ENCODE measurements at places on chromosomes 12 and 14.

GRCh38 chr12:104555648-104556047, 98.9 kb downstream of the CHST11 start:
- DNase-seq = no peak

- no peak for DNase-seq
Measured at GRCh38 chr14:73988065-73988464, 31.0 kb downstream of the ENTPD5 start.

GRCh38 chr12:114668151-114668885, 15.7 kb downstream of the TBX3 start:
- peak; percentile 99 for DNase-seq

GRCh38 chr12:28108599-28108998, 81.7 kb upstream of the CCDC91 start:
- DNase-seq = no peak

DNA sequence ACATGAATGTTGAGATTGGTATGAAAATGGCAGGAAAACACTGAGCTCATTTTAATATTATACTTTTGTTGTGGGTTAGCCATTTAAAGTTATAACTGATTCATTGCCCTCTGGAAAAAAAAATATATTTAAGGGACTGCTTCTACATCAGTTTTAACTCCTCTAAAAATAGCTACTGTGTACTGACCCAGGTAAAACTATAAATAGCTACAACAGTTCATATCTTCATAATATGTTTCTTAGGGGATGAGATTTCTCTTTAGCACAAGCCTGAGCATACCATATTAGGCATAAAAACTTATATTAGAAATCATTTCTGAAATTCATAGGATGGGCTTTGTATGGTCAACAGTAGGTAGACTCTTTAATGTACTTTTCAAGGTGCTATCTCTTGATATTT, 81.0 kb downstream of the KTN1 start:
- no peak for DNase-seq

DNA sequence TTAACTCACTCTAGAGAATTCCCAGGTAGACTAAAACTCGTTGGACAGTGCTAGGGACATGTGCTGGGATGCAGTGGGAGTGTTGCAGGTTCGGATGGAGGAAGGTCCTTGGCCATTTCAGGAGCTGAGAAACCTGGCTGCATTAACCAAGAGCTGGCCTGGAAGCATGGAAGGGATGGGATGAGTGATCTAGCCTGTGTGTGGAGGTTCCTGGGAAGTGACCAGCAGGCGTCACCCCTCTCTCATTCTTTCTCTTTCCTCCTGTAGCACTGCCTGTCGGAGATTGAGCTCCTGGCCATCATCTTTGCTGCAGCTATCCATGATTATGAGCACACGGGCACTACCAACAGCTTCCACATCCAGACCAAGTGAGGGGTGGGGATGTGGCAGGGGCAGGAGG, 15.6 kb downstream of the PPP1R1A start:
- DNase-seq = no peak

GRCh38 chr12:122355706-122356105, 66.8 kb downstream of the CLIP1 start:
- DNase-seq = no peak

GRCh38 chr12:100404769-100405407, 48.0 kb downstream of the SLC17A8 start:
- DNase-seq = no peak

DNA sequence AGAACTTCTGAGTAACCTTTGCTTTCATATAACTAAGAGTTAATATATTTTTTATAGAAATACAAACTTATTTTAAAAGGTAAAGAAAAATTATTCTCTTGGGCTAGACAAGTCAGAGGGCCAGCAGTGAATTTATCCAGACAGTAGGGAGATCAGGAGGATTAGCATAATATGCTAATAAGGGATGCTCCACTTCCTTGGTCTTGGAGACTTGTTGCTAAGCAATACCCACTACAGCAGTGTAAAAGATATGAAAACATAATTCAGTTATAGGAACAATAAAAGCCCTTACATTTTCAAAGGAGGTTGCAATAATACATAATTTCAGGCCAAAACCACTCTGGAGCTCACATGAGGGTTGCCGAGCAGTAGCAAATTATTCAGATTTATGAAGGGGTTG, 615.6 kb downstream of the KCNH5 start:
- DNase-seq = no peak

DNA sequence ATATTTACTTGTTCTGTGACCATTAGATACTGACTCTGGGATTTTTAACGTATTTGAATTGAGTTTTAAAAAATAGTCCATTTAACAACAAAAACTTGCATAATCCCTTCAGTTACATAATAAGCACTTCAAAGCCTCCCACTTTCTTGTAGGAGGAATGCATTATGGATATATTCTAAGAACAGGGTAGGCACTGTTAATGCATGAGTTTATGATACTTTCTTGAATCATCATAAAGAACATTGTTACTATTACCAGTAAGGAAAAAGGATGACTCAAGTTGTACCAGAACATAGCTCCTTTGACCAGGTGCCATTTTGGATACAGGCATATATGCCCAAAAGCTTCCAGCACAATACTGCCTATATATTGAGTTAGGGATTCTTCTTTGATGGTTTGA, 671.4 kb downstream of the GALC start:
- no peak for DNase-seq

- no peak for DNase-seq
Measured at GRCh38 chr12:48776956-48777355, 11.9 kb downstream of the ADCY6 start.

DNA sequence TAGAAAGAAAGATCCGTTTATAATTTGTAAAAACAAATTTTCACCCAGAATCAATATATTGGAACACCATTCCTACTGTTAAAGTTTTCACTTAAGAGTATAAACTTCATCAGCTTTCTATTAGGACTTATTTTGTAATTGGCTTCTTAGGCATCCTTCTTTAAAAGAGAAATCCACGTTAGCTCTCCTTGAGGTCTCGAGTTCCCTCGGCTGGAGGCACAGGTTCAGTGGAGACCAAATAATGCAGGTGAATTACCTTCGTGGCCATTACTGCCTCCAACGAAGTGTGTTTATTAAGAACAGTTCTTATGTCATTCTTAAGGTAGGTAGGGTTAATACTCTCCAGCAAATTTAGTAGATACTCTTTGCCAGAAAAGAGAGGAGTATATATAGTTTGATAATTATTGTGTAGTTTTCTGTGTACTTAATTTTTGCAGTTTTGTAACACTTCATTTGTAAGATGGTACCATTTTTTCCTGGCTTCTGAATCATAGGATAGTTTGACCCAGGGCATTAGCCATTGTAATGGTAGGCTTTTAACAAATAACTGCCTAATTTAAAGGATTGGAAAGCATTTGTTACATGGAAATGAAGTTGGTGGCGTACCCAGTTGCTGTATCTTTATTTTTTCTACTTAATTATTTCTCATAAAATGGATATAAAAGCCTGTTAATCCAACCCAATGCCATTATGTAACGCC, 2.2 kb downstream of the CALM1 start:
- no peak for DNase-seq

DNA sequence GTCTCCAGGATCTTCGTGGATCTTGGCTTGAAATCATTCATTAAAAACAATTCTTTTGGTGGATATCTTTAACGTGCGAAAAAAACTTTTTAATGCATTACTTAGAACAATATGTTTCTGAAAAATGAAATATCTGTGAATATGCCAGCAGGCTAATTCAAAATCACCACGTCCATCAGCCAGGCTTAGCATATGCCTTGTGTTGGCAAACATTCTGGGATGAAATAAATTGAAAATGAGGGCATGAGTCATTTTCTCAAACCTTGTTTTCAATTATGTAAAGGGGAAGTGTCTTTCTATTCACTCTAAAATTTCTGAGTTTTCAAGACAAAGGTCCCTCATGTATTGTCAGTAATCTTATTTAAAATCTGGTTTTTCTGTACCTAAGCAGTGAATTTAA, 393.9 kb downstream of the PAWR start:
- no peak for DNase-seq

DNA sequence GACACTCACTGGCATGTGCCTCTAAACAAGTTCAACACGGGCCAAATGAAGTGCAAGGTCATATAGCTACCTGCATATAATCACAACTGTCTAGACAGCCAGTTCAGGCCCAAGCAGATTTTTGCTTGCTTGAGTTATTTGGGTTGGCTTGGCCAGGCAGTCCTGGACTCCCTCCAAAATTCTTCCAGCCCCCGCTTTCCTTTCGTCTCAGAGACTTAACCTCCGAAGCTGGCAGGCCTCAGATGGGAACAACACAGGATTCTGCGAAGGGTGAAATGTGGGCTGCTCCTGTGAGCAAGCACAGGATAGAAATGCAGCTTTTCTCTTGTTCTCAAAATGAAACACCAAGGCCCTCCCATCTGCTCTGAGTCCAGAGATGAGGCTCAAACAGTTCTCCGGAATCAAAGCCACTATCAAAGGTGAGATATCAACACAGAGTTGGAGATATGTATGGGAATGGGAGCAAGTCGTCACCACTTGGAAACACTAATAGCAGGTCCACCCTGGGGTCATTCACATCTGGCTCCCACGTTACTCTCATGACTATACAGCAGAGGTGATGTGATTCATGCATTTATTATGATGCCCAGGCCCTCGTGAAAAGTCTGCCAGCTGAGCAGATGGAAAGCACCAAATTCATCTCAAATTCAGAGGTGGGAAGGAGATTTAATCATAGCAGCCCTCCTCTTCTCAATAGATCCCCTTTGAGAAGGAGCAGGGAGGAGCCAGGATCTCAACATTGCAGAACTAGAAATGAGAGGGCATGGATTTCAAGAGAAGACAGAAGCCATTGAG, 389.8 kb downstream of the NUAK1 start:
- no peak for DNase-seq

GRCh38 chr14:20412876-20413743, at the start of gene TEP1:
TSS of gene TEP1 (minus strand) at chr14:20413501. CDS start at chr14:20408439, 5,062 bp downstream.
- DNase-seq = peak; percentile 89

DNA sequence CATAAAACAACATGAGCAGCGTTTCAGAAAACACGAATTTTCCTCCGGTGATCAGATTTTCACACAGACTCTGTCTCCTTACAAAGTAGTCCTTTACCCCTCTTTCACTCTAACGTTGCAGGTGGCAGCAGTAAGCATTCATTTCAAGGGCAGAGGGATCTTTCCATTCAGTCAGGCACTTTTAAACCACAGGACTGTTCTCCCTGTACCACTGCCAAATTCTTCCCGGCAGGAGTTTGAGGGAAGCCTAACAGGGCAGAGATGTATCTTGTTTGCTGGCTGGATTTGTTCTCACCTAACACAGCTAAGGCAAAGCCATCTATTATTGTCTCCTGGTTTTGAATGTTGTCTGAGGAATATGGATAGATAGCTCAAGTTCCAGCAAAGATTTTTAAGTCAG, 1187.3 kb upstream of the SEL1L start:
- DNase-seq = no peak

- peak; percentile 89 for DNase-seq
Measured at GRCh38 chr12:28130625-28131598, 59.3 kb upstream of the CCDC91 start.

- no peak for DNase-seq
Measured at GRCh38 chr14:97592341-97592980, 795.3 kb downstream of the VRK1 start.

DNA sequence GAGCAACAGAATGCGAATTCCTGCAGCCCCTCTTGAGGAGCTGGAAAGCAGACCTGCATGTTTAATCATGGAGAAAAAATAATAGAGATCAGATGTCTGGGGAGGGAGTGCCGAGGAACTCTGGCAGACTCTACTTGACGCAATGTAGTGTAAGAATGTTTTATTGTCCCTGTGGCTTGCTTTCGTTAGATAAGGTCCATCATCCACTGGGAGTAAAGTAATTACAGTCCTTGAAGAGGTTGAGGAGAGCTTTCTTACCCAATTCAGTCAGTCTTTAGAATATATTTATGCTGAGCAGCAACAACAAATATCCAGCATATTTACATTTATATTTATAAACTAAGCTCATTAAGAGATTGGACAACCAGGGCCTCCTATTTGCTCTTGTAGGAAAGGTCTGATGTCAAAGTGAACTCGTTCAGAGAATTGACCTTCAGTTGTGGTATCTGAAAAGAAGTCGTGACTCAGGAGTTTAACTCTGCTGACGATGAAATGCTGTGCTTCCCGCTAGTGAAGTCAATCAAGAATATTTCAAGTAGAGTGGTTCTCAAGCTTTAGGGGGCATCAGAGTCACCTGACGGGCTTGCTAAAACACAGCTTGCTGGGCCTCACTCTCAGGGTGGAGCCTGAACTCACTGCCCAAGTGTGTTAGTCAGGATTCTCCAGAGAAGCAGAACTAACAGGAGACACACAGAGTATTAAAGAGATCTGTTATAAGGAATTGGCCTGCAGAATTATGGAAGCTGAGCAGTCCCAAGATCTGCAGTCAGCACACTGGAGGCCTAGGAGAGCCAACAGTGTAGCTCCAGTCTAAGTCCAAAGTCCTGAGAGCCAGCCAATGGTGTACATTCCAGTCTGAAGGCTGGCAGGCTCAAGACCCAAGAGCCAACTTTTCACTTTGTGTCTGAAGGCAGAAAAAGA, 139.3 kb upstream of the LMNTD1 start:
- peak; percentile 64 for DNase-seq
